ENCODE measurements at places on chromosomes 6 and 20.

GRCh38 chr6:169225131-169225576 is 28.5 kb downstream of the THBS2 start:
- no peak for DNase-seq

GRCh38 chr6:14143305-14143704 is 25.7 kb downstream of the CD83 start:
- no peak for DNase-seq

- peak; percentile 23 for DNase-seq
Measured at GRCh38 chr6:166998256-166999144, 697 bp upstream of the CEP43 start.

GRCh38 chr6:32664827-32665362 is 1.6 kb downstream of the HLA-DQB1 start:
- peak; percentile 10 for DNase-seq

- no peak for DNase-seq
Measured at GRCh38 chr6:154917941-154918340, 77.2 kb upstream of the TIAM2 start.

GRCh38 chr6:112413780-112414179 is 66.7 kb downstream of the RFPL4B start:
- DNase-seq = no peak

DNA sequence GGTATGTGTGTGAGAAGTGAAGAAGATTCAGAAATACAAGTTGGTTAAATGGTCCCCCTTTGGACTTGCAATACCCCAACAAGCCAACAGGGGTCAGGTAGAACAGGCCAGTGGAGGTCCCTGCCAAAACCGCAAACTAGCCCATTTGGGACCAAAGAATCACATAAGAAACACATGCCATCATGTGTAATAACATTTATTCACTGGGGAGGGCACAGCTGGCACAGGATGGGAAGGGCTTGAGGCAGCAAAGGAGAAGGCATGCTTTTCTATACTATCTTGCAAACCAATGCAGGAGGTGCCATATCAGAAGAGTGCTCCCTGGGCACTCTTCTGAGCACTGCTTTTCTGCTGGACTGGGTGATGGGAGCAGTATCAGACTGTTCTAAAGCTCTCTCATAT is 116.1 kb upstream of the TRAF3IP2 start:
- peak; percentile 51 for DNase-seq

DNA sequence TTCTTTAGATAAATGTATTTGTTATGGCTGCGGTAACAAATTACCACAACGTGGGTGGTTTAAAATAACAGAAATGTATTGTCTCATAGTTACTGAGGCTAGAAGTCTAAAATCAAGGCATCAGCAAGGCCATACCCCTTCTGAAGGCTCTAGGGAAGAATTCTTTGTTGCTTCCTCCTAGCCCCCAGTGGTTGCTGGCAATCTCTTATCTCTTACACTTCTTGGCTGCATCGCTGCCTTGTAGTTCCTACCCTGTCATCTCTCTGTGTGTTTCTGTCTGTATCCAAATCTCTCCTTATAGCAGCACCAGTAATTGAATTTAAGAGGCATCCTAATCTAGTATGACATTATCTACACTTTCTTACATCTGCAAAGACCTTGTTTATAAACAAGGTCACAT is 534.7 kb downstream of the PHF3 start:
- no peak for DNase-seq

DNA sequence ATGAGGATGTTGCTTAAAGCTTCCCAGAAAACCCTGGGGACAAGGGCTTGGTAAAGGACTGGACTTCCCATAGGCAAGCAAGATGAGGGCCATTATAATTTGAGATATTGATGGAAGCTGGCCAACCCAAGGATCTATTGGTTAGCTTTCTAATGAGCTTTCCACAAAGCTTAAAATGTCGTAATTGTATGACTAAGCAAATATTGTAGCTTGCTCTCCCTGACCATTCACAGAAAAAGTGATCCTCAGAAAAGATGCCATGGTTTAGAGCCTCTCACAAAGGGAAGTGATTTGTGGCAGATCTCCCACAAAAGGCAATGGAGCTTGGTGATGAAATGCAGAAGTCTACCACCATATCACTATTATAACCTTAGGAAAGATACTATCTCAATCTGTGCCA is 13.6 kb downstream of the IL17F start:
- DNase-seq = no peak

- no peak for DNase-seq
Measured at GRCh38 chr20:19729672-19730071, 28.4 kb upstream of the RIN2 start.

GRCh38 chr20:8331740-8332412 is 199.8 kb downstream of the PLCB1 start:
- no peak for DNase-seq

- DNase-seq = peak; percentile 46
Measured at GRCh38 chr6:30568245-30568644, 3.0 kb upstream of the ABCF1 start.

- no peak for DNase-seq
Measured at GRCh38 chr6:21478883-21479539, 114.5 kb upstream of the SOX4 start.

DNA sequence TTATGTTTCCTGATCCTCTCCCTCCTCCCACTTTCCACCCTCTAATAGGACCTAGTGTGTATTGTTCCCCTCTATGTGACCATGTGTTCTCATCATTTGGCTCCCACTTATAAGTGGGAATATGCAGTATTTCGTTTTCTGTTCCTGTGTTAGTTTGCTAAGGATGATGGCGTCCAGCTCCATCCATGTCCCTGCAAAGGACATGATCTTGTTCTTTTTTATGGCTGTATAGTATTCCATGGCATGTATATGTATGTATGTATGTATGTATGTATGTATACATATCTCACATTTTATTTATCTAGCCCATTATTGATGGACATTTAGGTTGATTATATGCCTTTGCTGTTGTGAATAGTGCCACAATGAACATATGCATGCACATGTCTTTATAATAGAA is 188.7 kb downstream of the RFPL4B start:
- no peak for DNase-seq

DNA sequence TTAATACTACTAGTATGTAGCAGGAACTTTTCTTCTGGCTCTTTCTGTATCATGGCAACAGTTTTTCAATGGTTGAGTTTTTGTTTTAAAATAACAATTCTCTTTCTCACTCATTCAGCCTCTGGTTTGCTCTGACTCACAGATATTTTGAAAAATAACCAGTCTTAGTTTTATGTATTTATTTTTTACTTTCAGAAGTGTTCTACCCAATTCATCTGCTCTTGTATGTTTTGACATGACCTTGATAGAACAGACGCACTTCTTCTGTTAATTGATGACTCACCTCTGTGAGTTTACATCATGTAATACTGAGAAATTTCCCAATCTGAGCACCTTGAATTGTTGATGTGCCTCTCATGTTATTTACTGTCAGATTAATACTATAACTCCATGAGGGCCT is 178.9 kb downstream of the SASH1 start:
- DNase-seq = no peak

DNA sequence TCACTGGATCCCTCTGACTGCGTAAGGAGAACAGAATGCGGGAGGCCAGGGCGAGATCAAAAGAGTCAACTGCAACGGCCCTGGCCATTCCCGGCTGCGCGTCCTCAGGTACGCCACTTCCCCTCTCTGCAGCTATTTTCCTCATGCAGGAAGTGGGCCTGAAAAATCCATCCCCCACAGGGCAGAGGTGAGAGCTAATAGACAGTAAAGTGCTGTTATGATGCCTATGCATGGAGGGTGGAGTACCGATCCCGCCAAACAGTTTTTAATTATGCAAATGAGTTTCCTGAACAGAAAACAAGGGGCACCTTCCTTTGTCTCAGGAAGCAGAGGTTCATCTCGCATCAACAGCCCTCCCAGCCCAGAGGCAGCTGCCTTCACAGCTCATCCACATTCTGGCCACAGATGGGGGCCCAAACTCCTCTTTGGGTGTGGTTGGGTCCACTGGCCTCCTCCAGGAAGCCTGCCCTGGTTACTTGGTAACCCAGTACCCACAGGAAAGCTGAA is 9.3 kb downstream of the PREX1 start:
- DNase-seq = peak; percentile 52

- no peak for DNase-seq
Measured at GRCh38 chr20:12153628-12154027, 235.9 kb downstream of the BTBD3 start.

GRCh38 chr6:36962874-36963273 is 8.3 kb downstream of the PI16 start:
- DNase-seq = peak; percentile 73

DNA sequence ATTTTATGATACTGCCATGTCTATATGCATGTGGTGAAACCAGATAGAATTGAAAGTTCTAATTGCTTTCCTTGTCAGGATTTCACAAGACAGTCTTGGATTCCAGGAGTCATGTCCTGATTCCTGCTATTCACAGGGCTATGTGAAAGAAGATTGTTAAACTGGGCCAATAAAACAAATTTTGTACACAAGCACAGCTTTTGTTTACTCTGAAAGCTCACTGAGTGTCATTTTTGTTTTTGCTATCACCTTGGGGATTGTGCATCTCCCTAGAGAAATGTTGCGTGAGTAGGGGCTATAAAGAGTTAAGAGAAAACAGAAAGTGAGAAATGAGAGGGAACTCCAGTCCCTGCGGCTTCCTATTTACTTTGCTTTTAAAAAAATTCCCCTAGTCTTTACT is 627.5 kb downstream of the PKHD1 start:
- no peak for DNase-seq

- DNase-seq = no peak
Measured at GRCh38 chr6:136592930-136593673, 42.9 kb upstream of the MAP7 start.

DNA sequence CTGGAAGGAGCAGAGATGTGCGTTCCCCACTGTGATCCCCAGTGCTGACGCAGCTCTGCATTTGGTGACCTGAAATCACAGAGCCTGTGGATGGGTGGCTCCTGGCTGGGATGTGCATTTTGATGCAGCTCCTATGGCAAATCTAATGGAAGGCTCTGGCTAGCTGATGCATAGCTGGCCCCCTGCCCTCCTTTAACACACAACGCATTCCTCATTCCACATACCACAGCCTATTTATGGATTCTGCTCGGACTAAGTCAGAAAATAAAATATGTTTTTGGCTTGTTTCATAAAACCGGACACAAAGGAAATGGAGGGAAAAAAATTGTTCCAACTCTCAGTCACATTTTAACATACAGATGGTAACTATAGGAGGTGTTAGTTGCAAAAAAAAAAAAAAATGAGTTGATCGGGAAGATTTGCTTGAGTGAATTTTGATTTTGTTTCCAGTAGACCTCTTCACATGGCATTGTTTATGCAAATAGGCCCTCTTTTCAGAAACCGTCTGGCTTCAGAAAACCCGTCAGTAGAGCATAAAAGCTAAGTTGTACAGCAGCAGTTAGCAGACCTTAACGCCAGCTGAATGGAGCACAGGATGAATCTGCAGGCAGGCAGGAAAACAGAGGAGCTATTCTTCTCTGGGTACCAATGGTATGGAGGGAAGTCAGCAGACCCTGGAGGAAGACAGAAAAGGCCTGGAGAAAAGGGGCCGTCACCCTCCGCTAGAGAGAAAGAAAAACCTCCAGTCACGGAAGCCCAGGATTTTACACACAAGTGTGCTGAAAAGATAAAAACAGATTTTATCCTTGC is 215.4 kb downstream of the HDGFL1 start:
- DNase-seq = no peak

DNA sequence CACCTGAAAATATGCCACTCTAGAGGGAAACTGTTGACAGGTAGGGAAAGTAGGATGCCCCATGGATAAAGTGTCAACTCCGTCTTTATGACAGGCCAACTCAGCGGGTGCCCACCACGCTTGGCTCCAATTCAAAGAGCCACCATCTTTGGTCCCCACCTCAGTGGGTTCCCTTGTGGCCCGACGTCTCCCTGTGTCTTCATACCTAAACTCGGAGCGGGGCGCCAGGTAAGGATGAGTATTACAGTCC is 277 bp downstream of the MDC1 start:
- DNase-seq = no peak

DNA sequence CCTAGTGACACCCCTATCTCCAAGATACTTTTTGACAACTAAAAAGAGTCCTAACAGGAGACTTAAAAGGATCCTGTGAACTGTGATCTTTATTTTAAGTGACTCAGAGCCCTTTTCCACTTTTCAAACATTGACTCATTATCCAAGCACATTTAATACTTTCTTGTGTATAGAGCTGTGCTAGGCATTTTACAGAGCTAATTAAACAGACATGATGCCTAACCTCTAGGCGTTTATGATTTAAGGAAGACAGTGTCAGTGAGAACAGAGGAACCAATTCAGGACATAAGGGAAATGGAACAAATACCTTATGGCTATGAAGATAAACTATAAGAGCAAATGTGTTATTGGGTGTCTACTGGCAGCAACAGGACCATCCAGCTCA is 282.6 kb downstream of the TPBG start:
- DNase-seq = no peak

- no peak for DNase-seq
Measured at GRCh38 chr6:31733734-31734133, 2.6 kb downstream of the CLIC1 start.

DNA sequence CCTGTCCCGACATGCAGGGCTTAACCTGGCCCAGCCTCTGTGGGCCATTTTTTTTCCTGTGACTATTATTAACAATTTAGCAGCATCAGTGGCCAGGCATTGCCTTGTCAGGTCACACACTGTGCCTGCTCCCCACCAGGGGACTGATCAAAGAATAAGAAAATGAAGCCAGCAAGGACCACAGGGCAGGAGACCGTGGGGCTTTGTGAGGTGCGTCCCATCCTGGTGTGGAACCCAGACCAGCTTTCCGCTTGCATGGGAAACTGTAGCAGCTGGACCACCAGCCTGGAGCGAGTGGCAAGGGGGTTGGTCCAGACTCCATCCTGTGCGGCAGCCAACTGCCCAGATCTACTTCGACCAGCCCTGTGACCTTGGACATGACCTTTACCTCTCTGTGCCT is 218.3 kb downstream of the ANKRD60 start:
- no peak for DNase-seq

- DNase-seq = no peak
Measured at GRCh38 chr20:36773107-36773596, 411 bp downstream of the DSN1 start.

DNA sequence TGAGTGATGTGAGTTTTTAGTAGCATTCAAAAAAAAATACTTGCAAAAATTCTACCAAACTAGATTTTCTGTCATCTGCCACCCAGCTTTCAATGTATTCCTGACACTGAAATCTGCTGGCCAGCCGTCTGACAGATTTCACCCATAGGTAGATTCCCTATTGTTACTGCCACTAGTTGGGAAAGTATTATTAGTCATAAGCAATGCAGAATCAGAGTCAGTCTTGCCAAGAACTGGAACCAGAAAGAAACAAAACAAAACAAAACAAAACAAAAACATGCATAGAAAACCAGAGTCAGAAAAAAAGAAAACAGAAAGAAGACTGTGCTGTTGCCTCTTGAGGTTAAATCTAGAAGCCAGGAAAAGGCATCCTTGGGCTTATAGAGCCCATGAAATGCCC is 293.1 kb upstream of the KCNQ5 start:
- DNase-seq = no peak

GRCh38 chr20:48847498-48848205 is 19.9 kb upstream of the PREX1 start:
- DNase-seq = no peak
